Fibroblast of gingiva (primary cell): ENCODE measurements at places on chromosomes 13 and 19.

- DNase-seq, result peak; percentile 73
These were observed 1.7 kb downstream of the ARHGEF7 start for GRCh38 chr13:111116856-111117255.

GRCh38 chr19:31220540-31220939 lies 128.7 kb downstream of the TSHZ3 start:
- no peak for DNase-seq

DNA sequence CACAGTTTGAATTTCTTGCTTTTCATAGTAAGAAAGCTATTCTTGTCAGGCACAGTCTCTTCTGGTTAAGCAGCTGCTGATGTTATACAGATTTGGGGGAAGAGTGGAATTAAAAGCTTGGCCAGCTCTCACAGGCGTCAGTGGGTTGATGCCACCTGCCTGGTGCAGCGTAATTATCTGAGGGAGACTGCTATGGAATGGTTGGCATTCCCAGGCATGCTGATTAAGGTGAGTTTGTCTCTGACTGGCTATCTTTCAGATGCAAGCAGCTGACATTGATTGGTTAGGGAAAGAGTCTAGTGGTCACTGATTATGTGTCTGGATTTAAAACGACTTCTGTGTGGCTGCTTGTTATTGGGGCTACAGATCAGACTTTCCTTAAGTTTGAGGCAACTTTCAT lies 948.4 kb downstream of the UQCRFS1 start:
- DNase-seq, result no peak

DNA sequence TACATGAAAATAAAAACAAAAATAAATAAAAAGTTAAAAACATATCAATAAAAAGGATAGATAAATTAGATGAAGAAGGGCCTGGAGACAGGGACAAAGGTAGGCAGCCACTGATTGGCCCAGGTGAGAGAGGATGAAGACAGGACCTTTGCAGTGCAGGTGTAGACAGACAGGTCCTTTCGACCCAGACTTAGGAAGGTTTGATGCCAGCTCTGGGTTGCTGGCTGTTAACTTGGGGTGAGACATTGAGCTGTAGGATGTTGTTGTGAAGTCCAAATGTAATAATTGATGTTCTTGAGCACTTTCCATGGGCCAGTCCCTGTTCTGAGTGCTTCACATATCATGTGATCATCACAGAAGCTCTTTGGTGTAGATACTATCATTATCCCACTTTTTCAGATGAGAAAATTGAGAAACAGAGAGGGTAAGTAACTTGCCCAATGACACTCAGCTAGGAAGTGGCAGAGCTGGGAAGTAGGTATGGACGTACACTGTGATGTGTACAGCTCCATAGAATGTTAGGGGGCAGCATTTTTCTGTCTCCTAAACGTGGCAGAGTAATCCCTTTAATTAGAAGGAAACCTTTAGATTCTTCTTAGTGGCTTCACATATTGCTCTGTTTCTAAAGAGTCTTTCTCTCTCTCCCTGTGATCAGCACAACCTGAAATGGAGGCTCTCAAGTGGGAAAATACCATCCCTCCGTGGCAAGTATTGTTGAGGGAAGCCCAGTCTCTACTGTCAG lies 76.0 kb upstream of the STK24 start:
- no peak for DNase-seq

DNA sequence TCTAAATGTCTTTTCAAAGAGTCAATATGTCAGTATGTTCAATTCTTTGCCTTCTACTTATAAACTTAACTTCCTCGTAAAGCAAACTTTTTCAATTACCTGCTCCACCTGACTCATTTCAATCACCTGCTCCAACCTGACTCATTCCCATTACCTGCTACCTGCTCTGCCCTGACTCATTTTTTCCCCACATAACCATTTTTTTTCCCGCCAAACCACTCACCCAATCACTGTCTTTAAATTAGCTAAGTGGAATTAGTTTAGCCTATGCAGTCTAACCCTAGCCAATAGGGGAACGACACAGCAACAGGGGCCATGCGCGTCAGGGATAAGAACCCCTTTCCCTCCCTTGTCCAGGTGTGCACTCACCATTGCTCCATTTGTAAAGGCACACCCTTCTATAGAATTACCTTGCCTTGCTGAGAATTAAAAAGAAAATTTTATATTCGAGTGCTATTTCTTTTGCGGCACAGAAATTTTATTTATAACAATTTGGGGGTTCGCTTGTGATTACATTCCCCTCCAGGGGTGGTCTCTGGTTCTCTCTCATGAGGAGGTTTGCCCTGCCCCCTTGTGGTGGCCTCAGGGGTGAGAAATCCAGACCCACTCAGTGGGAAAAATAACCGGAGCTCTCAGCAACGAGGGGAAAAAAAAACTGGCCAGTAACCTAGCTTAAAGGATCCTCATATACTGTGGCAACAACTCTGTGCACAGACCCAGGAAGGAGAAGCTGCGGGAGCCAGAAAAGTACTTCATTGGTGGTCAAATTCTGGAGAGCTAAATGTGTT lies 193.1 kb downstream of the ZNF486 start:
- no peak for DNase-seq

- DNase-seq, result no peak
These were observed 7.9 kb upstream of the JUNB start for GRCh38 chr19:12783291-12783848.

DNA sequence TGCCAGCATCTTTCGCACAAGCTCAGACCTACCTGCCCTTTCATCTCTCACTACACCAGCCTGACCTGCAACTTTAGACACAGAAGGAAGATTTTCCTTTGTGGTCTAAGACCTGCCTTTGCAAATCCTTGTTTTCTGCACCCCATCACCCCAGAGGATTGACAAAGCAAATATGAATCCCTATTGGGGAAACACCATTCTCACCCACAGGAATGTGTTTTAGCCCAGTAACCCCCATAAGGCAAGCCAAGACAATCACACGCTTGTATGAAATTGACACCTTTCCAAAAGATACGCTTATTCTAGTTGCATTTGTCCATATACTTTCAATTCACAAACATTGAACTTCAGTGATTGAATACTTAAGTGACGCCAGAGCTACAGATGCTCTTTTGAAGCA lies 55.7 kb downstream of the SPATA13 start:
- DNase-seq, result no peak

- no peak for DNase-seq
These were observed 527.5 kb upstream of the NBEA start for GRCh38 chr13:34414616-34415015.
